Heart right ventricle (tissue), 16 donors: ENCODE measurements at places on chromosomes 6 and 20.

DNA sequence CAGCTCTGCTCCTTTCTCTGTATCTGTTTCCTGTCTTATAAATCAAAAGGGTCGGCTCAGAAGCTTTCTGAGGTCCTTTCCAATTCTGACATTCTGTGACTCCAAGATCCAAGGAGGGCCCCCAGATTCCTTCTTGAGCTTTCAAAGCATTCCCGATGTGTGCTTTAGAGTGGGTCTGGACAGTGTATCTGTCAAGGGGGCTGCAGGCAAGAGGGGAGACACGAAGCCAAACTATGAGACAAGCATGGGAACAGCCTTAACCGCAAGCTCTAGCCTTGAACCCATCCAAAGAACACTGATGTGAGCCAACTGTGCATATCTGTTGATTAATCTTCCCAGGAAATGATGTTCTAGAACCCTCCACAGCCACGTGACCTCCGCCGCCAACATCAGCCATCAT, 73.8 kb downstream of the TSHZ2 start:
- DNase-seq = no peak

- no peak for DNase-seq
These were observed 321.3 kb upstream of the TCF21 start for GRCh38 chr6:133567636-133568035.

DNA sequence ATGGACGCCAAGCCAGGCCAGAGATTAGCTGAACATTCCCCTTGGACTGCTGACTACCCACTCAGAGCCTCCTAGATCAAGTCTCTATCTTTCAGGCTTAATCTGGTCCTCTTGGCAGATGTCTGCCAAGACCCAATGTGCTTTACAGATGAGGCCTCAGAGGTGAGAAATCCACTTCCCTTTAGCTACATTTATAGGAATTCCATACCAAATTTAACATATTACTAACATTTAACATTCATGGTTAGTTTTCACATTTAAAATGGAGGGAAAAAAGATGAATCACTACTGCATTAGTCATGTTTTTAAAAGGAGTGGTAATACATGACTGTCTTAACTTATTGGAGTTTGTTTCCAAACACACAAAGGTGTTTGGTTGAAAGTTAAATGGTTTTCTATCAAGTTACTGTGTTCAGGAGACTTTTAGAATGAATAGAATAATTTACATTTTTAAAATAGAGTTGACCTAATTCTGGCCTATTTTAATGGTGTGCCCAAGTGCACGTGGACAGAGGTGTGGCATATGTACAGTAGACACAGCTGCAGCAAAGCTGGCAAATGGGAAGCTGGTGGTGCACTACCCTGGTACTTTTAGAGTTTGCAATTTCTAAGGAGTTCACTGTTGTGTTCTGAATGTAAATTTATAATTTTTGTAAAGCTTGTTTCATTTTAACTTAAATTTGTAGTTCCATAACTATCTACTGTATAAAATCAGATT, 41.9 kb upstream of the CALHM6 start:
- no peak for DNase-seq

GRCh38 chr20:63215101-63216040, 560 bp downstream of the YTHDF1 start:
- DNase-seq = no peak

GRCh38 chr20:57783956-57784837, 74.4 kb upstream of the PMEPA1 start:
- DNase-seq = no peak

- no peak for DNase-seq
These were observed 563.0 kb upstream of the AGPAT4 start for GRCh38 chr6:161836643-161837448.

DNA sequence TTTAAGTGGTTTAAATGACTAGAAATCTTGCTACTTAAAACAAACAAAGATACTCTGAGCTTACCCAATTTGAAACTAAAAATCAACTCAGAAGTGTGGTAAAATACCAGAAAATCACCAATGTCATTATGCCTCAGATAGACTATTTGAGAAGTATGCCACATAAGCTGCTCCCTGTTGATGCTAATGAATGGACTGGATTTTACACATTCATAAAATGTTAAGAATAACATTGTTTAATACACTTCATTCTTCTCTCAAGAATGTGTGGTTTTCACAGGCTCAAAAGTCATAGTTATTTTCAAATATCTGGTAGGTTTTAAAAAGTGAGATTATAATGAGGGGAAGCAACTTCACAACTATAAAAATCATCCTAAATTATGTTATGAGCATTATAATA, 170.6 kb downstream of the TASP1 start:
- no peak for DNase-seq

- DNase-seq = peak; percentile 42
These were observed 140.5 kb upstream of the ATXN1 start for GRCh38 chr6:16901782-16902181.

DNA sequence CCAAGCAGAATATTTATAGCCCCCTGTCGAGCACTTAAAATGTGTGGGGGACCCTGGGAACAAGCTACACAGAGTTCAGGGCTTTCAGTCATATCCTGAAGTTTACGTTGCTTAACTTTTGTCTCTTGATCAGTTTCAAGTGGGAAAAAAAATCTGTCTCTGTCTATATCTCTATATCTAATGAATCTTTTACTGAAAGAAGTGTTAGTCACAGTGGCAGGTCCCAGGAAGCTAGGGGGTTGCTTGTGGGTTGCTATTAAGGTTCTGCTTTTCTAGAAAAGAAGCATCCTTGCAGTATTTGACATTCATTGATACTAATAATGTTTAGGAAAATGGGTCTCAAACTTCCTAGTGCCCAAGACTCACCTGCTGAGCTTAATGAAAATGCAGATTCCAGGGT, 76.7 kb upstream of the CLDN20 start:
- no peak for DNase-seq

DNA sequence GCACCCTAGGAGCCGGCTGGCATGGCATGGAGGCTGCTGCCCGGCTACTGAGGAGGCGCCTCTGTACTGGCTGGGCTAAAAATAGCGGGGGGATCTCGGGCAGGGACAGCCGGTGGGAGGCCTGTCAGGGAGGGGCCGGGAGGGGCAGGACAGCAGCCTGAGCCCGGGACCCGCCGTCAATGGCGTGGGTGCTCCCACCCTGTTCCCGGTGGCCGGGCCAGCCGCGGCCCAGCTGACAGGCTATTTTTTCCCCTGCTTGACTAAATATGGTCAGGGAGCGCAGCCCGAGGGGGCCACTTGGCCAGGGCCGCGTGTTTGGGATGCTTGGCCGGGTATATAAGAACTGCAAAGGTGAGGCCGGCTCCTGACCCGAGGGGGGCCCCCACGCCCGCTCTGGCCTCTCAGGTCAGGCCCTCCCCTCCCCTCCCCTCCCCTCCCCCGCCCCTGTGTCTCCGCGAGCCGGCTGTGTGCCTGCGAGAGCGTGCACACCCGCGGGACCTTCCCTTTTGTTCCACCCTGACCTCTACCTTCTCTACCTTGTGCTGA, 74.4 kb upstream of the GATA5 start:
- peak; percentile 83 for DNase-seq
